ENCODE measurements at places on chromosomes 13 and 19.

- DNase-seq: no peak
Observed at GRCh38 chr19:23972161-23972560, 57.5 kb downstream of the ZNF726 start.

DNA sequence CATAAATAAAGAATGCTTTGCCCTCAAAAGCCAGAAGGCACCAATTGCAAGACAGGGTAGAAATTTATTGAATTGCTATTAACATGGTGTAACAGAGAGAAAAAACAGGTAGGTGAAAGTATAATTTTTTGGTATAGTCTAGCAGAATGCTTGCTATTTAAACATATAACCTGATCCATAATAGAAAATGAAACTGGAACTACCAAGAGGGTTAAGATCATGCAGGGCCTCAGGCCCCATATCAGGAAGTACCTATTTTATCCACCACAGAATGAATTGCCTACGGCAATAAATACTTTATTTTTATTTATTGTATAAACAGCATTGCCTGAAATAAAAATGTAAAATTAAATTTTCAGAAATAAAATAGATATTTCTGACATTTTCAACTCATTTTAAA is 159.5 kb downstream of the PRR20E start:
- DNase-seq: no peak

- DNase-seq: no peak
Observed at GRCh38 chr13:32407854-32408253, 20.1 kb downstream of the N4BP2L1 start.

- DNase-seq: no peak
Observed at GRCh38 chr19:18731562-18732008, 48.1 kb downstream of the CRTC1 start.

GRCh38 chr13:87678372-87678752 is 7.2 kb downstream of the SLITRK5 start:
- DNase-seq: no peak

- no peak for DNase-seq
Observed at GRCh38 chr13:47437406-47437805, 540.6 kb upstream of the HTR2A start.

GRCh38 chr13:93098972-93099371 is 127.6 kb upstream of the GPC6 start:
- no peak for DNase-seq

- no peak for DNase-seq
Observed at GRCh38 chr13:106493533-106494220, 41.8 kb downstream of the EFNB2 start.

GRCh38 chr19:28964500-28964899 is 248.5 kb downstream of the UQCRFS1 start:
- DNase-seq: no peak

- DNase-seq: no peak
Observed at GRCh38 chr13:109869312-109870237, 83.2 kb upstream of the IRS2 start.

DNA sequence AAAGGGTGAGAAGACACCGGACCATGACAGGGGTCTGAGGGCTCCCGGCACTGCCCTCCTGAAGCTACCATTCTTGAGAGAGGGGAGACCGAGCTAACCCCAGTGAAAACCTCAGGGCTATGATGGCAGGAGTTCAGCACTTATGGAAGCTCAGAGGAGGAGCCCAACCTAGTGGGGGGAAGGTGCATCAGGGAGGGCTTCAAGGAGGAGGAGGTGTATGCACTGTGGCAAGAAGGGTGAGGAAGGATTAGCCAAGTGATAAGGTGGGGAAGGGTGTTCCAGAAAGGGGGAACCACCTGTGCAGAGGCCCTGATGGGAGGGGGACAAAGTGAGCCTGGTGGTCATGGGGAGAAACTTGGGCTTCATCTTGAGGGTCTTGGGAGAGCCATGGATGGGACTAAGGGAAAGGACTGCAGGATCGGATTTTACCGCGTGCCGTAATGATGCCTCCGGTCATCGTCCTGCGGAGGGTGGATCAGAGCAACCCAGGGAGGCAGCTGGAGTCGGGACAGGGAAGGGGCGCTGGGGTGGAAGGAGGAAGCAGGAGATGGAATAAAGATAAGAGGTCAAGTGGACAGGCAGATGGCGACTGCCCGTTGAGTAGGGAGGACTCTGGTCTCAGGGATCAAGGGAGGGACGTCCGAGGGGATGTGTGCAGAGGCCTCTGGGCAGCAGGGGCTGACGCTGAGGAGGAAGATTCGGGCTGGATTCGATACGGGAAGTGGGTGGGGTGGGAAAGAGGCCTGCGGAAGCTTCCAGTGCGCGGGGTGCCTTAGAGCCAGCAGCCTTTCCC is 13.3 kb upstream of the PSMD8 start:
- no peak for DNase-seq

- no peak for DNase-seq
Observed at GRCh38 chr19:15453091-15453578, 3.4 kb upstream of the WIZ start.

DNA sequence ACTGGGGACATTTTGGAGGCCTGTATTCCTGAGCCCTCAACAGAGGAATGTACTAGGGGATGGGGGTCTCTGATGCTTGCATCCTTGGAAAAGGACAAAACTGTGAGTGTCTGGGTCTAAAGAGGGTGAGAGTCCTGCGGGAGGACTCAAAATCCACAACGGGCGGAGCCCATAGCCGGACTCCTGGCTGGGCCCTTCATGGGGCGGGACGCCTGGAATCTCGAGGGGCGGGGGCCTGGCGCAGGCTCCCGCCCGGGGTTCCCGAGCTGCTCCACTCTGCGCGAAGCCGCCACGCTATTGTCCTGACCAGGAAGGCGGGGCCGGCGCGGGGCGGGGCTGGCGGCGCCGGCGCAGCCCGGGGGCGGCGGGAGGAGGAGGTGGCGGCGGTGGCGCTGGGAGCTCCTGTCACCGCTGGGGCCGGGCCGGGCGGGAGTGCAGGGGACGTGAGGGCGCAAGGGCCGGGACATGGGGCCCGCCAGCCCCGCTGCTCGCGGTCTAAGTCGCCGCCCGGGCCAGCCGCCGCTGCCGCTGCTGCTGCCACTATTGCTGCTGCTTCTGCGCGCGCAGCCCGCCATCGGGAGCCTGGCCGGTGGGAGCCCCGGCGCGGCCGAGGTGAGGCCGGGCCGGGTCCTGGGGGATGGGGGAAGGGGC is at the start of gene APLP1:
APLP1 (plus strand) TSS at position 403 of the 651 bp plus-strand sequence; CDS start at position 466, 63 bp downstream.
- peak; percentile 72 for DNase-seq

- DNase-seq: no peak
Observed at GRCh38 chr19:30547246-30547645, 175.1 kb downstream of the ZNF536 start.

GRCh38 chr13:57673197-57673596 is 41.7 kb downstream of the PCDH17 start:
- no peak for DNase-seq

DNA sequence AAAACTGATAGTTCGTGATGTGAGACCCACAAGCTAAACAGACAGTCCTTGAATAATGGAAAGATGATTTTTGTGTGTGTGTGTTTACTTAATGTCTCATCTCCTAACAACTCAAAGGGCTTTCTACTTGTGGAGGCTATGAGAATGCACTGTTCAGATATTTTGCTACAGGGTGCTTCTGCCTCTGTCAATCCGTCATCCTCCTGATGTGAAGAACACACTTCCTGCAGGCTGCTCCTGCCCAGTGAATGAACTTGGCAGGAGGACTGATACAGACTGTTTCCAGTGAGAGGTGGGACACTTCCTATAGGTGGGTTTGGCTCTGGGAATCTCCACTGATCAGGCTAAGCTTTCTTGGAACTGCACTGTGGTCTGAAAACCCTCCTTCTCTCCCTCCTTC is 168.4 kb upstream of the STARD13 start:
- no peak for DNase-seq

DNA sequence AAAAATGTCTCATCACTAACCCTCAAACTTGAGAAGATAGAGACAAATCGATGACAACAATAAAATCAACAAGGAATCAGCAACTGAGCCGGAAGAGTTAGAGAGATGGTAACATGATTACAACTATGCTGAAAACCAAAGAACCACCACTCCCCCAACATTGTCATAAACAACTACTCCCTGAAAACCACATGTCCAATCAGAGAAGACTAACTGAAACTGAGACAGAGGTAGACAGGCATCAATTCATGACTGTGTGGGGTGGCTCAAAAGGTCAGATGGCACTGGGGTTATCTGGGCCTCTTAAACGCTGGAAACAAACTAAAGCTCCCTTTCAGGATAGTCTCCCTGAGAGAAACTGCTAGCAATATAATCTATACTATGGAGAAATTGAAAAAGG is 488.8 kb downstream of the KCTD12 start:
- no peak for DNase-seq

- DNase-seq: no peak
Observed at GRCh38 chr13:65155861-65156260, 2074.3 kb downstream of the PCDH9 start.

GRCh38 chr19:15562861-15563260 is 52.2 kb upstream of the CYP4F8 start:
- no peak for DNase-seq

GRCh38 chr13:108987944-108988343 is 358.5 kb downstream of the MYO16 start:
- DNase-seq: no peak

- no peak for DNase-seq
Observed at GRCh38 chr13:43666403-43666802, 120.4 kb downstream of the ENOX1 start.

DNA sequence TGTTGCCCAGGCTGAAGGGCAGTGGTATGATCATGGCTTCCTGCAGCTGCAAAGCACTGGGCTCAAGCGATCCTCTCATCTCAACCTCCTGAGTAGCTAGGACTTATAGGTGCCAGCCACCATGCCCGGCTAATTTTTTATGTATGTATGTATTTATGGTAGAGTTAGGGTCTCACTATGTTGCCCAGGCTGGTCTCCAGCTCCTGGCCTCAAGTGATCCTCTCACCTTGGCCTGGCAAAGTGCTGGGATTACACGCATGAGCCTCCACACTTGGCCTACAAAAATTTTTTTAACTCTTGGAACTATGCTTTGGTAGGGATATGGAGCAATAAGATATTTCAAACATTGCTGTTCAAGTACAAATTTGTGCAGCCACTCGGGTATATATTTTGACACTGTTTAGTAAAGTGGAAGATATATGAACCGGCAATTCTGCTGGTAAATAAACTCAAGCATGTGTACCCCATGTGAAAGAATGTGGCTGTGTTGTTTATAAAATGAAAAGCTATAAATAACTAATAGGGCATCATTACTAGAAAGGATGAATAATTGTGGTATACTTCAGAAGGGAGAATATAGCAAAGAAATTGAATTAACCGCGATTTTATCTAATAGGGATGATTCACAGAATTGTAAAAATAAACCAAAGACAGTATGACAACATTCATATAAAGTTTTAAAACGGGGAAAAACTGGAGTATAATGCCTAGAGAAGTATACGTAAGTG is 1.1 kb downstream of the ZNF566 start:
- DNase-seq: no peak

- DNase-seq: no peak
Observed at GRCh38 chr19:42281146-42281826, 12.2 kb downstream of the CIC start.

DNA sequence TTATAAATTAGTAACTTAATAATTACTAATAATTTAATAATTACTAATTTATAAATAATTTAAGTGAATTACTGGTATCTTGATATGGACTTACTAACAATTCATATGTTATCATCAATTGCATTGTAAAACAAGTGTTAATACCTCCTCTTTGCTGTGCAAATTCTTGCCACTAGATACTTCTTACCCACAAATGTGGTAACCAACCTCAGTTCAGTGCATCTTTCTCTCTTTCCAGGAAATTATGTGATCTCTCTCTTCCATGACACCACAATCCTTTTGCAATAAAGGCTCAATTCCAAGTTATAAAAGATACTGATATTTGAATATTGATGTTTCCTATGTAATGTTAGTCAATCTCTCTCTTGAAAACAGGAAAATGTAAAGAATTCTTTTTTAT is 408.6 kb upstream of the MIR17HG start:
- no peak for DNase-seq

DNA sequence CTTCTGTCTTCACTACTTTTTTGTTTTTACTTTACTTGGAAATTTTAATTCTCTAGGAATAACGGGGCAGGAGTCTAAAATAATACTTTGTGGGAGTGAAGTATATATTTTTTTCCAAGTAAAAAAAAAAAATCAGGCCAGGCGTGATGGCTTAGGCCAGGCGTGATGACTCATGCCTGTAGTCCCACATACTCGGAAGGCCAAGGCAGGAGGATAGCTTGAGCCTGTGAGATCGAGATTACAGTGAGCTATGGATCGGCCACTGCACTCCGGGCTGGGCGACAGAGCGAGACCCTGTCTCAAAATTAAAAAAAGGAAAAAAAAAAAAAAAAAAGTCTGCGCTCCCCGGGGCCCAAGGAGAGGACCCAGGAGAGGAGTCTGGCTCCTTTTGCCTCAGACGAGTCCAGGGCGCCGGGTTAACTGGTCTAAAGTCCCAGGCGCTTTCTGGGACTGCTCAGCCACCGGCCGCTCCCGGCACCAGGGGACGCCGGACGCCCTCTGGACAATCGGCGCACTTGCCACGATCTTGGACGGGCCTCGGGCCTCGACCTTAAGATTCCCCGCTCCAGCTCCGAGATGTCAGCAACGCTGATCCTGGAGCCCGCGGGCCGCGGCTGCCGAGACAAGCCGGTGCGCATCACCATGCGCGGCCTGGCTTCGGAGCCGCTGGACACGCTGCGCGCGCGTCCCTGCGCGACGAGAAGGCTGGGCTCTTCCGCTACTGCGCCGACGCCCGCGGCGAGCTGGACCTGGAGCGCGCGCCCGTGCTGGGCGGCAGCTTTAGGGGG is 2.7 kb upstream of the ZFP82 start:
- no peak for DNase-seq

DNA sequence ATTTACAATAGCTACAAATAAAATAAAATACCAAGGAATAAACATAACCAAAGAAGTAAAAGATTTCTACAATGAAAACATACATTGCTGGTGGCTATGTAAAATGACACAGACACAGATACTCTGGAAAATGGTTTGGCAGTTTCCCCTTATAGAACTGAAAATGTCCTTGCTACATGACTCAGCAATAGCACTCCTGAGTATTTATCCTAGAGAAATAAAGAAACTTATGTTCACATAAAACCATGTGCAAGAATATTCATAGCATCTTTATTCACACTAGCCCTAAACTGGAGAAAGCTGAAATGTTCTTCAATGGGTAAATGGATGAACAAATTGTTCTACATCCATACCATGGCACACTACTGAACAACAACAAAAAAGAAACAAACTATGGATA is 100.2 kb upstream of the RFC3 start:
- DNase-seq: no peak

DNA sequence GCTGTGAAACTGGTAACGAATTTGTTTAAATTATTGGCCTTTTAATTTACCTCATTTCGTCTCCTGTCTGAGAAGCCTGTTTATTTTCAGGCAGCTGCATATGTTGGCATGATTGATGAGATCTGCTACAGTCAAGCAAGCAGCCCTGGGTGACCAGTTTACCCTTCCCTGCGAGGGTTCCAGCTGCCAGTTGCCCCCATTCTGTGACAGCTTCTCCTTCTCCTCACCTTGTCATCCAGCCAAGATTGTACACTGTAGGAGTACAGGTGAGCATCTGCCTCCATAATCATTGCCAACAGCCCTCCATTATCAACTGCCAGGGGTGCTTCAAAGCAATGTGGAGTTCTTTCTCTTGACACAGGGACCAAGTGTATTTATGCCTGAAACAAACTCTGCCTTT is 1979.9 kb upstream of the PRR20A start:
- DNase-seq: no peak

- DNase-seq: no peak
Observed at GRCh38 chr13:77502104-77502720, 33.3 kb upstream of the SCEL start.

GRCh38 chr19:44109458-44109857 is 3.7 kb upstream of the ZNF225 start:
- DNase-seq: no peak

- DNase-seq: no peak
Observed at GRCh38 chr19:10876459-10877240, 5.3 kb downstream of the CARM1 start.
